ENCODE measurements at places on chromosomes 11 and 22.

DNA sequence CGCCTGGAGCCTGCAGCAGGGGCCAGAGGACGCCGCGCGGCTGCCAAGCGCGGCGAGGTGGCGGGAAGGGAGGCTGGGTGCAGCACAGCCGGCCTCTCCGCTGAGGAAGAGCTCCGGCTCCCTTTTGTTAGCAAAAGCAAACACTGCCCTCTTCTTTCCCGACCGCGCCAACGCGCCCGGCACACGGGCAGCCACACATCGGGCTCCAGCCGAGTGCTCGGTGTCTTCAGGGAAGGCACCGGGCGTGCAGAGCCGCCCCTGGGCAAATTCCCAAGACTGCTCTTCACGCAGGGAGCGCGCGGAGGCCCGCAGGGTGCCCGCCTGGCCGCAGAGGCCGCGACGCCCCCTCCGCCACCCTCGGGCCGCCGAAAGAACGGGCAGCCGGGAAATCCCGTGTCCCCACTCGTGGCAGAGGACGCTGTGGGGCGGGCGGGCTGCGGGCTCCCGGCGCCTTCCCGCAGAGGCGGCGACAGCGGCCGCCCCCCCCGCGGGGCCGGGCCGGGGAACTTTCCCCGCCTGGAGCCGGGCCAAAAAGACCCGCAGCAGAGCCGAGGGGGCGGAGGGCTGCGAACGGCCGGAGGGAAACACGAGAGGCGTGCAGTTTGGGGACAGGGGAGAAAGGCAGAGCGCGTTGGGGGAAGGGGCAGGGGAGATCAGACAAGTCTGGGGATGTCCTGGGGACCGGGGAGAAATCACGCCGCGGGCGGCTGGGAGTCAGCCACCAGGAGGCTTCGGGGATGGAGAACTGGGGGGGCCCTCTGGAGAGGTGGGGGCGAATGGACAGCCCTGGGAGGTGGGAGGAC, 931 bp downstream of the CADM1 start:
- peak; percentile 85 for DNase-seq

GRCh38 chr11:30150425-30150824, 80.4 kb upstream of the FSHB start:
- no peak for DNase-seq

DNA sequence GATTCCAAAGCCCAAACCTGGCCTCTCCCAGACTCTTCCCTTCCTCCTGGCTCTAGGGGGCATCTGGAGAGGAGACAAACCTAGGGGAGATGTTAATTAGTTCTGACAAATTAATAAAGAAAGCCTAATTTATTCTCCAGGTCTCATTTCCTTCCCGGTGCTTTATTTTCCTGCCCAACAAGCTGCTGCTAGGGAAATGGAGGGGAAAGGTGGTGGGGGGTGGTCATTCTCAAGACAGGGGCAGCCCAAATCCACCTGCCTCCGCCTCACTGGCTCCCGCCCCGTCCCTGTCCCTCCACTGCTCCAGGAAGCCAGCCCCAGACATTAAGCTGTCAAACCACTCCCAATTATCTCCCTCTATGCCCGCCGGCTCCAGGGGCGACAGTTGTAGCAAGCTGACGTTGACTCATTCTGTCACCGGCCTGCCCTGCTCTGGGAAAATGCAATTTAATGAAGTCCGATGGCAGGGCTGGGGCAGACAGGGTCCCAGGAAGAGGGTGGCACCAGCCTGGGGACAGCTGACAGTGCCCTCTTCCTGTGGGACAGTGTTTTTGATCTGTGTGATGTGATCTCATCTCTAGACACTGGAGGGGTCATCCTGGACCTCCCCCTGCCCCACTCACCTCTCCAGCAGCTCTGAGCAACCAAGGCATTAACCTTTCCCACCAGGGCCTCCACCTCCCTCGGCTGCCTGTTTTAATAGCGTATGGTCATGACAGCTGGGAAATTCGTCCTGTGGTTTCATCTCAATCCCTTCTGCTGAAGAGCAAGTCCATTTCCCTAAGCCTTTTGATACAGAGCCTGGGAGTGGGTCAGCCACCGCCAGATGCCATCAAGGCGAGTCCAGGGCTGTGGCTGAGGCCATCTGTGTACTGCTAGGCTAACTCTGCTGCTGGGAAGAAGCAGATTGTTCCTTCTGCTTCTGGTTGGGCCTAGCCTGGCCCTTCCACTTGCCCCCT, 27.1 kb downstream of the NECTIN1 start:
- no peak for DNase-seq

DNA sequence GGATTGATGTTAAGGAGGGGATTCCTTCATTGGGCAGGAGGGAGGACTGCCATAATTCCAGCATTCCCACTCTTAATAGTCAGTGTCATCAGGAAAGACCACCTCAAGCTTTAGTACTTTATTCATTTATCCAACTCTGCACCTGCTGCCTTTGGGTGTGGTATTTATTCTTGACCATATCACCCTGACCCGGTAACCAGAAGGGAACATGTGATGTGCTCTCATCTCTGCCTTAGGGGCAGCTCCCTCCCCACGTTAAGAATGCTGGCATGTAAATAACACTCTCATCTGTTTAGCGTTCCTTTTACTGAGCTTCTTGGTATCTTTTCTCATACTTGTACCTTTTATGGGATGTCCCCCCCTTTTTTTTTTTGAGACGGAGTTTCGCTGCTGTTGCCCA, 7.7 kb downstream of the CAT start:
- DNase-seq: no peak

- no peak for DNase-seq
Observed at GRCh38 chr11:5336331-5336730, 7.0 kb downstream of the OR51B5 start.

DNA sequence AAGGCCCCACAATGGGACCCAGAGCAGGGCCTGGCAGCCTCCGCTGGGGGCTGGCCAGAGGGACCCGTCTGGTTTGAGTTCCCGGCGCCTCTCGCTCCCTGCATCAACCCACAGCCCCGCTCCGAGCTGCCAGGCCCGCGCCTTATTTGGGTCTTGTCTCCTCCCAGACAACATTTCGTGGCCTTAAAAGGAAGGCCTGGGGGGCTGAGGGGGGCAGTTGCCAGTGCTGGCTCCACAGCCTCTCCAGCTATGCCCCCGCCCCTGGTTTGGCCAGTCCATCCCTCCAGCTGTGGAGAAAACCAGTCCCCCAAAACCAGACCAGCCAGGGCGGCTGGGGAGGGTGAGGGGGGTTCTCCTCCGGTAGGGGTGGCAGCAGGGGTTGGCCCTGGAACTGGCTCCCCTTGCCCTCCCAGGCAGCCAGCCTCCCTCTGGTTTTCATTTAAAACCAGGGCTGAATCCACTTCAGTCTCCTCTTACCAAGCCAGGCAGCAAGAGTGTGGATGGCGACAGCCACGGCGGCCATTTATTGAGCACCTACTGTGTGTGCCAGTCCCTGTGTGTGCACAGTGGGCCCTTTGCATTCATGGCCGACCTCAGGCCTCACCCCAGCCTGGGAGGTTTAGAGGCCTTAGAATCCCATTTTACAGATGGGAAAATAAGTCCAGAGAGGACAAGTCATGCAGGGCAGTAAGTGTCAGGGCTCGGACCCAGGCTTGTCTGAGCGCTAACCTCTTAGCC, 18.6 kb downstream of the EMID1 start:
- DNase-seq: peak; percentile 29

Measured in caudate nucleus (tissue), 63 donors.